Right lung (tissue), 10 donors: ENCODE measurements at places on chromosomes 13 and 19. TPM values are rescaled to one million over a fixed set of nuclear protein-coding genes. Genes with fewer than 3 reads are reported as not detected.

CEACAM19 gene
- polyA plus RNA-seq: 12.7 TPM

U2AF2 gene
- polyA plus RNA-seq: 147 TPM

LILRA5 gene
- polyA plus RNA-seq: 0.28 TPM

ALOX5AP gene
- 4.7 TPM for polyA plus RNA-seq

PCDH20 gene
- 9.5 TPM for polyA plus RNA-seq

GRCh38 chr19:2488942-2489731, 13.2 kb downstream of the GADD45B start:
- no peak for DNase-seq

DNA sequence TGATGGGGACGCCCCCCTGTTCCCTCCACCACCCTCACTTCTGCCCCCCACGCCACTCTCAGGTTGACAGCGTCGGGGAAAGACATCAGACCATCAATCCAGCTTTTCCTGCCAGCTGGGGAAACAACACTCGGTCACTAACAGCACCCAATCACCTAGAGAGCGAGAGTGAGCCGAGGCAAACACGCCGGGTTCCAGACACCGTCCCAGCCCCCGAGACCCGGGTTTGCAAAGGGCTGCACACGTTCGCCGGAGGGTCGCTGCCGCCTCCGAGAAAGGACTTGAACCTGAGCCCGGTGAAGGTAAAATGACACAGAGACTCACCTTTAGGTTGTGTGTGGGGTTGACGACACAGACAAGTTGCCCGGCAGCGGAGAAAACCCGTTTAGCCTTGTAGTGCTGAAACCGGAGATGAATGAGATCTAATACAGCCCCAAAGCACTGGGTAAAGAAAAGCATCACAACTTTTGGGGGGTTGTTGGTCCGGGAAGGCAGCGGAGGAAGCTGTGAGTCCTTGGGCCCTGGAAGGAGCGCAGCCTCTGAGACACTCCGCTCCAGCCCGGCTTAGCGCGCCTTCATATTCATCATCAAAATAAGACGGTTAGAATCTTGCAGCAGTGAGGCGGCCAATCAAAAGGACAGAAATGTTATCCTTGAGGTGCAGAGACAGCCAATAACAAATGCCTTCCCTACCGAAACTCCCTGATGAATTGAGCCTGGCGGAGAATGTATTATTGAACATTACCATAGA, at the start of gene SIAH3:
SIAH3 (minus strand) TSS at position 583 of the 751 bp plus-strand sequence; CDS start at position 459, 124 bp downstream.
- DNase-seq: no peak

DNA sequence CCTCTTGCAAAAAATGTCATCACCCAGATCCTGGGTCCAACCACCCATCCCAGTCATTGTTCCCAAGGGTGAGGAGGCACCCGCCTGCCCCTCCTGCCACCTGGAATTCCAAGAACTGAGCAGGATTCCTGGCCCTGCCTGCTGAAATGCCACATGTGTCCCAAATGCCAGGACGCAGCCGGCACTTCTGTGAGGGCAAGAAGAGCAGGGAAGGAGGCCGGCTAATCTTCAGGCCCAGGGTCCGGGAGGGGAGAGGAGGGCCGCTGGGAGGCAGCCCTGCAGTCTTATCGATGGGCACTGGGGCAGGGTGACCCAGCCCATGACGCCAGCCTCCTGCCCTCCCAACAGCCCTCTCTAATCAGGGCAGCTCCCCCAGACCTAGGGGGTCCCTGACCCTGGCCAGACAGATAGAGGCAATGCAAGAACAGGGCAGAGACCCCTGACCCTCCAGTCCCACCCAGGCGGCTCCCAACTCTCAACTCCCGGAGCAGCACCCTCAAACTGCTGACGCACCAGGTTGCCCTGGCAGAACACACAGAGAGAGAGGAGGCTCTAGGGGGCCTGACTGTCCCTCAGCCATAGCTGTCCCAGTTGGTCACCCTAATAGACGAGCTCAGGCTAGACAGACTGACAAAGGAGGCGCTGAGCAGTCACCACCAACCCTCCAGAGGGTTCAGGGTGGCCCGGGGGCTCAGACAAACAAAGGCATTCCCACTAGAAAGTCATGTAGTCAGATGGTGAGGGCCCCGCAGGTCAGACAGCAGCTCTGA, 1.5 kb downstream of the MFSD12 start:
- DNase-seq: no peak

DNA sequence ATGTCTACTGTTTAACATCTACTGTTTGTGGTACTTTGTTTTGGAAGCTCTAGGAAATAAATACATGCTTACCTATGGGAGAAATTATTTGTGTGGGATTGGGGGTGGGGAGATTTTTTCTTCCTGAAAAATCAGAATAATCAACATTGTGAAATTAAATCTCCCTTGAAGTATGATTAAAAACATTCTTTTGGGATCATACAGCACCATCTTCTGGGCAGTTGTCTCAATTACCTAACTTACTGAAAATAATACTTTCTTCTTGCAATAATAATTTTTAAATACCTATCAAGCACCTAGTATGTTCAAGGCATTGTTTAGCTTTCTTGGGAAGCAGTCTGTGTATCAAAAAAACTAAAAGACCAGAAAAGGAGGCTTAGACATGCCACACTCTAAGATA, 576.5 kb upstream of the ARGLU1 start:
- no peak for DNase-seq

- DNase-seq: peak; percentile 57
Observed at GRCh38 chr13:49400755-49401659, 42.9 kb downstream of the CAB39L start.

DNA sequence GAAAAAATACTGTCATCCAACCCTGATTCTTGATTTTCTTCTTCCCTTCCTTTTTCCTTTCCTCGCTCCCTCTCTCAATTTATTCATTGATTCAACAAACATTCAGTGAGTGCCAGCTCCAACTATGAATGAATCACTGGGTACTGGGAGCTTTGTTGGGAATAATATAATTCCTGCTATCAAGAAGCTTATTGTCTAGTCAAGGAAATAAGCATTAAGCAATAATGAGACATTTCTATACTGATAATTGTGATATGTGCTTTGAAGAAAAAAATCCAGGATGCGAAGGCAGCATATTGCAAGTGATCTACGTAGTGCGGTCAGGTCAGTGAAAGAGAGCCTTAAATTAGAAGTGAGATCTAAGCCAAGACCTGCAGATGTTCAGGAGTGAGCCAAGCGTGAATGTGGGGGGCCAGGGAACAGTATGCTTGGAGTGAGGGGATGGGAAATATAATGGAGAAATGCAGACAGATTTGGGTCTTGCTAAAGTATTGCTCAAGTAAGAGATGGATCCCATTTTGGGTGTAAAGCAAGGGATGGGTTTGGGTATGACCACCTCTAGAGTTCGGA, 253.5 kb downstream of the LHFPL6 start:
- no peak for DNase-seq

- DNase-seq: no peak
Observed at GRCh38 chr19:56403261-56403660, 871 bp upstream of the ZNF583 start.

GRCh38 chr13:73702419-73703071, 431.7 kb downstream of the KLF12 start:
- no peak for DNase-seq

- no peak for DNase-seq
Observed at GRCh38 chr19:52898101-52898500, 666 bp upstream of the ZNF320 start.

DNA sequence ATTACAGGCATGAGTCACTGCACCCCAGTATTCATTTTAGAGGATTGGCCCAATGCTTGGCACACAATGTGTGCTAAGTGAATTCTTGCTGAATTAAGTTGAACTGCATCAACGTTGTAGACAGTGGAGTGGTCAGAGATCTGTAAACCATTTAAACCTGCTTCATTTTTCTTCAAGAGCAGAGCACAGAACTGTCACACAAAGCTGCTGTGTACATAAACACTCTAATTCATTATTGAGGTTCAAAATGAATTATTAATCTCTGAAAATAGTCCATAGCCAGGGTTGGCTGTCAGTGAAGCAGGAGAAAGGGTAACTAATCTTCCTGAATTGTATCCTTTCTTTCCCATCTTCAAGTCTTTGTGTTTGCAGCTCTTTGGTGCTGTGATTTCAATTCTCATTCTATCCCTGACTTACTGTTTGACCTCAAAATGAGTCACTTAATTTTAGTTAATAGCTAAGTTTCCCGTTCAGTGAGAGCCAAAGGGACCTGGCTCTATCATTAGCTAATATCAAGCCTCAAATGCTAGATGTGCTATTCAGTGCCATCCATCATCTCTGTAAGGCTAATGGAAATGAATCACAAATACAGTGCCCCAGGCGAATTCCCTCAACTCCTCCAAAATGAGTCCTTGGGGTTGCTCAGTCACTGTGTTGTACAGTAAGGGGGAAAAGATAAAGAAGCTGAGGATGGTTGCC, 77.0 kb upstream of the TSC22D1 start:
- no peak for DNase-seq

DNA sequence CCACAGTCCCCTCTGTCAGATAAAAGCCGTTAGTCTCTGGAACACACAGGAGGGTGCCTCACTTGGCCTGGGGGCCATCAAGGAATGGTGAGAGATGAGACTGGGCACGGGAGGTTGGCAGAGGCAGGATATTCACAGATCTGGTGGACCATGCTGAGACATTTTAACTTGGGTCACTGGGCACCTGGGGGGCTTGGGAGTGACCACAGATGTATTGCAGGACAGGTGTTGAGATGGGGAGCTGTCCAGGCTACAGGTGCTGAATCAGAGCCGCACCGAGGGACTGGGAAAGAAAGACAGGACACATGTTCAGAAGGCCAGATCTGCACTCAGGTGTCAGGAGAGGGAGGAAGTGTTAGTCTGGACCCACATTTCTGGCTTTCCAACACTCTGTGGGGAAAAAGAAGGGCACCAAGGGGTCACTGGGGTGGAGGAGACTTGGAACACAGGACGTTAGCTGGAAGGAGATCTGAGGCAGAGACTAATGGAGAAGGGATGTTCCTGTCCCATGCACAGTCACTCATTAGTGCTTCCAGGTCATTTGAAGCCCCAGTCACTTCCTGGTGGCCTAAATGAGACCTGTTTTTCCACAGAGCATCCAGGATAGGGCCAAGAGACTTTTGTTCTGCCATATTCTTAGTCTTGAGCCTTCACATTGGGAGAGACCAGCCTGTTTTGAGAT, 56.1 kb downstream of the CHST8 start:
- no peak for DNase-seq
